Stimulated activated CD8-positive, alpha-beta memory T cell treated with anti-CD3 and anti-CD28 coated beads, Interleukin-12 subunit alpha, Interleukin-12 subunit beta, amount 100 ng/mL, for 4 hours (primary cell): ENCODE measurements at places on chromosomes 3 and 15.

GRCh38 chr3:126342991-126343648 is 14.1 kb downstream of the KLF15 start:
- no peak for DNase-seq

GRCh38 chr15:82838096-82838735 is 28.8 kb downstream of the WHAMM start:
- no peak for DNase-seq

GRCh38 chr3:141788149-141788548 is 24.9 kb downstream of the GRK7 start:
- DNase-seq, result no peak

DNA sequence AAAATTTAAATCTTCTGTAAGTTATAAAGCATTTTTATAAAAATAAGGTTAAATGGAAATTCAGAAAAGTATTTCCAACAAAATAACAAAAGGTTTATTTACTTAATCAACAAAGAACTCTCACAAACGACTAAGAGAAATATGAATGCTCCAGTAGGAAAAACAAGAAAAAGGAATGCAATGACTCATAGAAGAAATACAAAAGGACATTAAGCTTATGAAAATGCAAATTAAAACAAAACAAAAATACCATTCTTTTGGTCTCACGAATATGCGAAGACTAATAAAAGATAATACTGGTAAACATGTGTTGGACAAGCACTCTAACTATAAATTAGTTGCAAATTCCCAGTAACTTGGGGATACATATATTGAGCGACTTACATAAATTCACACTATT is 17.5 kb upstream of the TBC1D5 start:
- no peak for DNase-seq

DNA sequence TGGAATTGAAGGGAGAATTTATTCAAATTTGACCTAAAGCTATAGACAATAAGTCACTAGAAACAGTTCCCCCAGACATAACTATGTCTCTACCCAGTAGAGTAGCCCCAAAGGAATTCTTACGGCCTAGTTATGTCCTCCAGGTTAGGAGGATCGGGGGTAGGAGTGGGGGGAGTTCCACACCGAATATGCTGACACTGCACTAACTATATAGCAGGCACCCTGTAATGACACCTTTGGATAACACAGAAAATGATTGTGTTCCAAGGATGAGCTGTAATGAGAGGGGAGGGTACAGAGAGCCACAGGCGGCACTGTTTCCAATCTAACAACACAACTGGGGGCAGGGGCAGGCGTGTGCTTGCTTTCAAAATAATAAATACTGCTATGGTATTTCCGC is 376.2 kb upstream of the RORA start:
- no peak for DNase-seq

- DNase-seq, result no peak
Observed at GRCh38 chr3:59563966-59564365, 514.1 kb upstream of the CFAP20DC start.

DNA sequence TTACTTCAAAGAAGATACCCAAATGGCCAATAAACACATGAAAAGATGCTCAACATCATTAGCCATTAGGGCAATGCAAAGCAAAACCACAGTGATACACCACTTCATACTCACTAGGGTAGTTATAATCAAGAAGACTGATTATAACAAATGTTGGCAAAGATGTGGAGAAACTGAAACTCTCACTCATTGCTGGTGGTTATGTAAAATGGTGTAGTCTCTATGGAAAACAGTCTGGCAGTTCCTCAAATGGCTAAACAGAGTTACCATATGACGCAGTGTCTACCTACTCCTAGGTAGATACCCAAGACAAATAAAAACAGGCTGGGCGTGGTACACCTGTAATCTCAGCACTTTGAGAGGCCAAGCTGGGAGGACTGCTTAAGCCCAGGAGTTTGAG is 3.5 kb upstream of the ZFAND6 start:
- no peak for DNase-seq

- no peak for DNase-seq
Observed at GRCh38 chr15:61049934-61050333, 179.2 kb downstream of the RORA start.

DNA sequence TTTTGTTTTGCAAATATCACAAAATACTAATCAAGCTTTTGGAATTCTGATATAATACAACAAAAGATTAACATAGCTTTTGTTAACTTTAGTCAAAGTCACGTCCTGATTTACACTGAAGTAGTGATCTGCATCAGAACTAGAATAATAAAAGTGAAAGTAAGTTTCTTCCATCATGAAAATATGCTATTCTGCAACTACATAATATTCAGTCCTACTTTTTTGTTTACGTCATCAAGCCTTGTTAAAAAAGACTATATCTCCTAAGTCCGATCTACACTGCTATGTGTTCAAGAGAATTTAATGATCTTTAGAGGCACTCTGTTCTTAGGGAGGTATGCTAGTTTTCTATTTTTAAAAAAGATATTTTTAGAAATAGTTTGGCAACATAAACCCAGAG is 330.1 kb downstream of the ARPP21 start:
- DNase-seq, result no peak

DNA sequence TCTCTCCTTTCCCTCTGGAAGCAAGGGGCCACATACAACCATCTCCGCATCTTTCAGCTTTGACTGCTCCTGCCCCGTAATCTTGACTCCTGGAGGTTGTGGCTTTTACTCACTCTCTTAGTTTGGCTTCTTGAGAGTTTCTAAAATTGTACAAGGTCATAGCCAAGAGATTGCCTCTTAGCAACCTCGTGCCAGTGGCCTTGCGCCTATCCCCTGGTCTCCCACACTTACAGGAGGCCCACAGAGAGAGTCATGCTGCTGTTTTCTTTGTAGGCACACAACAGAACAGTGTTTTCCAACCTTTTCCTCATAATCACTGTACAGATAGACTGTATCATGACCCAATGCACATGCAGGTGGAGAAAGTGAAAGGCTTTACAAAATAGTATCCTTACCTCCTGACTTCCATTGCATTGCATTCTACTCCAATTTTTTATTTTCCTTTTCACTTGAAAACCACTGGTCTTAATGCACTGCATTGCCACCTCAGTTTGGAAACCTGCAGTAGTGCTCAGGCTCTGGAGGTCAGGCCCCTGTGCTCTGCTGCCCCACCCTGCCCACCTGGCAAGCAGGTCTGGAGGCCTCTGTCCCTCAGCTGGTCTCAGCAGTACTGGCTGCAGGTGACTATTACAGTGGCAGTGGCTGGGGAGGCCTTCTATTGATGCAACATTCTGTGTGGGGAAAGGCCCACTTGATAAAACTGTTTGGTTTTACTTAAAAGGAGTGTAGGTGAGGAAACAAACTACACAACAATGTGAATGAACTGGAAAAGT is 156.2 kb downstream of the DNAJB8 start:
- no peak for DNase-seq

GRCh38 chr15:60134609-60135008 is 130.5 kb downstream of the FOXB1 start:
- no peak for DNase-seq

GRCh38 chr3:156151824-156152428 is 31.5 kb downstream of the KCNAB1 start:
- DNase-seq, result peak; percentile 4

DNA sequence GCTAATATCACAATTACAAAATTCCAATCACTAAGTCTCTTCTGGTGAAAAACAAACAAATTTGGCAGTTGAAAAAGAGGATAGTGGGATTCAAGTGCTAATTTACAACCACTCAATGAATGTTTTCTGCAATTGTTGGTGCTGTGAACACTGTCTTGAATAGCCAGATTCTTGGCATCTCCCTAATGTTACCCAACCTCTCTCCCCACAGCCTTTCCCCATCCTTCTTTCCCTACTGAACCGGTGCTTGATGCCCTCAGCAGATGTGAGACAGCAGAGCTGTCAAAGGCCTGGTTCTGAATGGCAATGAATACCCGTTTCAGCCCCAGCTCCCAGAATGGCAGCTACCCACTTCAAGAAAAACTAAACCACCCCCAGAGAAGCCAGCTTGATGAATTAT is 22.5 kb upstream of the BHLHE40 start:
- DNase-seq, result no peak

GRCh38 chr15:44535523-44536301 is 1.2 kb upstream of the EIF3J start:
- no peak for DNase-seq

DNA sequence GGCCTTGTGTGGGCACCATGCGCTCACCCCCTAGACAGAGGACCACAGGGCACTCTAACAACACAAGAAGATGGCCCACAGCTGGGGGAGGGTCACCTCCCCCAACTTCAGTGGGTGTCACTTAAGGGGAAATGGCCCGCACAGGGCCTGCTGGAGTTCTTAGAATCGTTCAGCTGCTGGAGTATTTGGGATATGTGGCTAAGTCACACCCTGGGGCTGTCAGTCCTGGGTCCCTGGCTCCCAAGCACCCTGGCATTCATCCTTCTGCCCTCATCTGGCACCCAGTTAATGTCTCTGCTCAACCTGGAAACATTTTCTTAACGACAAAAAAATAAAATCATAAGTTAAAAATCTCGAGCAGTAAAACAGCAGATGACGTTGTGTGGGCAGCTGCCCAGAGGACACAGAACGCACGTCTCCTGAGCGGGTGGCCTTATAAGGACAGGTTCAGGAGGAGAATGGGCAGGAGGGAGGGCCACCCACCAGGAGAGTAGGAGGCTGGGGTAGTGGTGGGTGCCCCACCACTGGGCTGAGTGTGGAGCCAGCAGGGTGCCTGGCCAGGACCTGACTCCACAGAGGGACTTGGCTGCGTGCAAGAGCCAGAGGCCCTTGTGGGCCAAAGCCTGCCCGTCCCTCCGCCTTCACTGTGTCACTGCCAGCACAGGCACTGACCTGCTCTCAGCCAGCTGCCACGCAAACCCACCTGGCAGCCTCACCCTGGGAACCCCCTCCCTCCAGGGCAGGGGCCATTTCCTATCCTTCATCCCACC is 11.5 kb downstream of the KBTBD13 start:
- no peak for DNase-seq

- DNase-seq, result no peak
Observed at GRCh38 chr3:104388619-104389018, 978.1 kb upstream of the ALCAM start.

DNA sequence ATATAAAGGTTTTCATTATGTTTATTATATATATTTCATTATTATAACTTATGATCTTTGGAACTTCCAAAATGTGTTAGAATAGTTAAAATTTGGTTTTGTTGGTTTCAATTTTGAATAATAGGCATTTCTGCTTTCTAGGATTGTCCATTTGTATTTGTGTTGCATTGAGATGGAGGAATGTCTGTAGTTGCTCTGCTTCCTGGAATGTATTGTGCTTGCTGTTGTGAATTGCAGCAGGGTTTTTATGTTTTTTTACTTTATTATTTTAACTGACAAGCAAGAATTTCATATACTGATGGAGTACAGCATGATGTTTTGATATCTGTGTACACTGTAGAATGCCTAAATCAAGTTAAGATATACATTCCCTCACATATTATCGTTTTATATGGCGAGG is 247.4 kb downstream of the XXYLT1 start:
- no peak for DNase-seq

- no peak for DNase-seq
Observed at GRCh38 chr3:118472586-118472985, 562.1 kb downstream of the IGSF11 start.

DNA sequence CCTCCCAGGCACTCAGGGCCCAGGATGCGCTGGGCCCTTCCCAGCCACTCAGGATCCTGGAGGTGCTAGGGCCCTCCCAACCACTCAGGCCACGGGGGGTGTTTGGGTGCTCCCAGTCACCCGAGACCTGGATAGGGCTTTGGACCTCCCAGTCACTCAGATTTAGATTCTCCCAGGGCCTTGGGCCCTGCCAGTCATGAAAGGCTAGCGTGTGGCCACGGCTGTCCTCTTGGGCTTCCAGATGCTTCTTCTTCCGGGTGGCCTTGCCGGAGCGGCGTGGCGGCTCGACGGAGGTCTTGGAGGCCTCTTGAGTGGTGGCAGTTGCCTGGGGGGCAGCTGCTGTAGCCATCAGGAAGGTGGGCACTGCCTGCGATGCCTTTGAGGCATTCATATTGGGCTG is 2.8 kb downstream of the MAGEL2 start:
- DNase-seq, result no peak

DNA sequence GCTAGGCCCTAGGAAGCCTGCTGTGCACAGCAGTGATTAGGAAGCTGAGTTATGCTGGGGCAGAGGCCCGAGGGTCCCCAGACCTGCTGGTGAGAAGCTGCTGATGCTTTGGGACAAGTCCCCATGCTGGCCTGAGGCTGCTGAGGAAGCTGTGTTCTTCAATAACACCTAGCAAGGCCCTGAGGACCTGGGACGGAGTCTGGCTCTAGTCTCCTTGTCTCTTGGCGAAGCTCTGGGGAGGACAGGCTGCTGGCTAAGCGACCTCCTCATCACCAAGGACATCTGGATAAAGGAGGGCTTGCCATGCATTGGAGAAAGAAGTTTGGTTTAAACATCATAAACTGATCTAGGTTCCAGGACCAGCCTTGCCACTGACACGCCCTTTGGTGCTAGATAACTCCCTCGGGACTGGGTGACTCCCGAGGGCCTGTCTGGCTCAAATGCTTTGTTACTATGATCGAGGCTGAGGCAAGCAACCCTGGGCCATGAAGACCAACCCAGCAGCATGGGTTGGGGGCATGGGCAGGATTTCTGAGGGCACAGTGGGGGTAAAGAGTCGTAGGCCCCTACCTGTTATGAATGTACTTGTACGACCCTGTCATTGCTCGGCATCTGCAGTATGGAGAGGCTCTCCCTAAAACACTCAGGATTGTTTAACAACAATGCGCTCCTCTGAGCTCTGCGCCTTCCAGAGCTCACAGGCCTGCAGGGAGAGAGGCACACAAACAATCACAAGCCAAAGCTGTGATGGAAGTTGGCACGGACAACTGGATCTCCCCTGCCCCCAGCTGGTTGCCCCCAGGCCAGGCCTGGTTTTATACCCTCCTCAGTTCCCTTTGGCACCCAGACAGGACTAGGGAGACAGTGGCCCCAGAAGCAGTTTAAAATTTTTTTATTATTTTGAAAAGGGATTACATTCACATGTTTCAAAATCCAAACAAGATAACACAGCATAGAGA is 64.4 kb downstream of the LINGO1 start:
- DNase-seq, result no peak

DNA sequence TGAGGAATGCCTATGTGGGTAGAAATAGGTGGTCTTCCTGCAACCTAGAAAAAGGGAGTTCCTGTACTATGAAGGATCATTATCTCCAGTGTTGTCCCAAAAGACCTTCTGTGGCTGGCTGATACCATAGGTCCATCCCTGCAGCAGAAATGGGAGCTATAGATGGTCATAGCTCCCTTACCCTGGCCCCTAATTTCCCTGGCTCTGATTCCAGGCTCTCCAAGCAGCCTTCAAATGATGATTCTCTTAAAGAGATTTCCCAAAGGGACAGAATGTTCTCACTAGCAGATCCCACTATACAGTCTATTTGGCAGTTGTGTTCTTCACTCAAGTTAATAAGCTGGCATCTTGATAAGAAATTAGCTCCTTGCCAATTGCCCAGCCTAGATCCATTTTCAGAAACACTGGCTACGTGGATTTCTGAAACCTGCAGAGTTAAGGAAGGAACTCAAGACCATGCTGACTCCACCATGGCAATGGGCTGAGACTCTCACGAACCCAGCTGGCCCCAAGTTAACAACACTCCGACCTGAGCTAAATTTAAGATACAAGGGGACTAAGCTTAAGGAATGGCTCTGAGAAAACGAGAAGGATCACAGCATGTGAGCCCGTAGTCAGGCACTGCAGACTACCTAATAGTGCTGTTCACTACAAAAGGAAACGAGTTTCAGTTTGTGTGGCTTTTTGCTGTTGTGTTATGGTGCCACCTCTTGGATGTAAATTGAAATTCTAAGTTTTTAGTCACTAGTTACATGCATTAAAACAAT is 11.4 kb downstream of the C15orf40 start:
- DNase-seq, result no peak
